Activated CD8-positive, alpha-beta memory T cell treated with anti-CD3 and anti-CD28 coated beads, Interleukin-2, amount 50 U/mL, for 48 hours (primary cell): ENCODE measurements at places on chromosomes 1 and 21.

- DNase-seq, result no peak
Measured at GRCh38 chr1:9454494-9455066, 84.7 kb upstream of the SLC25A33 start.

GRCh38 chr1:106080608-106081325, 975.7 kb upstream of the PRMT6 start:
- DNase-seq, result no peak

GRCh38 chr1:43551396-43551888, 20.8 kb downstream of the PTPRF start:
- DNase-seq, result no peak

- no peak for DNase-seq
Measured at GRCh38 chr1:160109686-160110085, 5.9 kb upstream of the ATP1A2 start.

- DNase-seq, result no peak
Measured at GRCh38 chr1:220325306-220325995, 53.2 kb upstream of the RAB3GAP2 start.

- DNase-seq, result no peak
Measured at GRCh38 chr1:58885998-58886397, 102.2 kb upstream of the JUN start.

- no peak for DNase-seq
Measured at GRCh38 chr1:247298701-247299100, 33.0 kb downstream of the ZNF496 start.

DNA sequence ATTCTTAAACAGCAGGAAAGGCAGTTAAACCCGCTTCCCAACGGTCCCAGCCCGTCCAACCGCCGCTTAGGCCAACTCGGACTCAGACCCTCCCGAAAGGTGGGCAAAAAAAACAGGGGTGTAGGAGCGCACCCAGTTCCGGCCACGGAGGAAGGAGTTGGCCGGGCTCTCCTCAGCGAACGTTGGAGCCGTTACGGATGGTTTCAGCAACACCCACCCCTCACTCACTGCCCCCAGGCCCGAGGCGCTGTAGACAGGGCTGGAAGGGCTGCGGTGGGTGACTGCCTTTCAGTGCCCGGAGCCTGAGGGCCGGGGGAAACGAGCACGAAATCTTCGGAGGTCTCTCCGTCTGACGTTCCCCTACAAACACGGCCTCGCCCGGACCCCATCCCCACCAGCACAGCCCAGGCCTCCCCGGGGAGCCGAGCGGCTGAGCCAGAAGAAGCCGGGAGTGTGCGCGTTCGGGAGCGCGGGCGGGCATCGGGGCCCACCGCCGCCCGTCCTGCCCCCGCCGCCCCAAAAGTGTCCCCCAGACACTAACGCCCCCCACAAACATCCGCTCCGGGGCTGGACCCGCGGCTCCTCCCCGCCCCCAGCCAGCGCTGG, 1.3 kb downstream of the KDM5B start:
- DNase-seq, result peak; percentile 70

DNA sequence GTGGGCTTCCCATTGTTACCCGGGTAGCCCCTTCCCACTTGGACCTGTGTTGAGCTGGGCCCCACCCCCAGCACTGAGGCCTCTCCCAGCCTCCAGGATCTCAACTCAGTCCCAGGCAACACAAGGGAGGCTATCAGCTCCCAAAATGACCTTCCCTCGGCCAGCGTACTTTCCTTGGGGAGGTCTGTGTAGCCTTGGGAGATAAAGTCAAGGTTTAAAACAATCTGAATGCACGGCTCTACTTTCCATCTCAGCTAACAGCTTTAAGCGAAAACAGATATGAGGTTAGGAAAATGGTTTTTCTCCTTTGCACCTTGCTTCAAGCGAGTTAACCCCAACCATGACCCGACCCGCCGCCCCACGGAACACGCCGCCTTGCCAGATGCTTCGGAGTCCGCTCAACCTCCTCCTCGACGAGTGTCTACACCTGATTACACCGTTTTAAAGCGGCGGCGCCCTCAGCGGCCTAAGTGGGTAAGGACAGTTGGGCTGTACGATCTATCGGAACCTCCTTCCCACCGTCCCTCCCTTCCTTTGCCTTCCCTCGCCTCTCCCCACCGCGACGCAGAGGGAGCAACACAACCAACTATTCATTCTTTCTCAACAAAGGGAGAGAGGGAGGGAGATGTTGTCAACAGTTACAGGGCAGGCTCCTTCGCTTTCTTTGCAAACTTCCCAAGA, 1.1 kb downstream of the BCAR3 start:
- peak; percentile 76 for DNase-seq

DNA sequence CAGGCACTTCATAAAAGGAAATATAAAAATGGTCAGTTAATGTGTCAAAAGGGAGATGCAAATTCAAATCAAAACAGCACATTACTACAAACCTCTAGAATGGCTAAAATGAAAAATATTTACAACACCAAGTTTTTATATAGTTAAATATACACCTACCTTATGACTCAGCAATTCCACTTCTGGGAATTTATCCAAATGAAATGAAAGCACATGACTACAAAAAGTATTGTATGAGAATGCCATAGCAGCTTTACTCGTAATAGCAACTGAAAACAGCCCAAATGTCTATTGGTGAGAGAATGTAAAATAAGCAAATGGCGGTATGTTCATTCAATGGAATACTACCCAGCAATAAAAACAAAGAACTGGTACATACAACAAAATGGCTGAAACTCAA, 175.8 kb upstream of the SPAG17 start:
- no peak for DNase-seq

DNA sequence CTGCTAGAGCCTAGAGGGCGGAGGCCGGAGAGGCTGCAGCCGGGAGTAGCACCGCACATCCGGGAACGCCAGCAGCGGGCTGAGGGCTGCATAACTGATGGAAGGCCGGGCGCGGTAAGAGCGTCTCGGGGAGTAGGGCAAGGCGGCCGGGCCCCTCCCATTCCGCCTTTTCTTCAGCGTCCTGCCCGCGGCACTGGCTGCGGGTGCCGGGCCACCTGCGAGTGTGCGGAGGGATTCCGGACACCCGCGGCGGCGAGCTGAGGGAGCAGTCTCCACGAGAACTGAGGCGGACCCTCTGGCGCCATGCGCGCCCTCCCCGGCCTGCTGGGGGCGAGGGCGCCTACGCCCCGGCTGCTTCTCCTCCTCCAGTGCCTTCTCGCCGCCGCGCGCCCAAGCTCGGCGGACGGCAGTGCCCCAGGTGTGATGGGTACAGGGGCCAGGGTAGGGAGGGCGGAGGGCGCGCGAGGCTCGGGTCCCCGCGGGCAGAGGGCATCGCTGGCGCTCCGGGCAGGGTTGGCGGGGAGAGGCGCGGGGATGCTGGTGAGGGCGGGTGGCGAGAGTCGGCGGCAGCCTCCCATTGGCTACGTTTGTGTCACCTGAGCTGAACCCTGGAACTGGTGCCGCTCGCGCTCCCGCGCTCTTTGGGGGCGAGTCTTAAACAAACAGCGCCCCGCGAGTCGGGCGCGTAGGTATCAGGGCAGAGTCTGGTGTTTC, 334.4 kb downstream of the SRGAP2C start:
- DNase-seq, result peak; percentile 89

DNA sequence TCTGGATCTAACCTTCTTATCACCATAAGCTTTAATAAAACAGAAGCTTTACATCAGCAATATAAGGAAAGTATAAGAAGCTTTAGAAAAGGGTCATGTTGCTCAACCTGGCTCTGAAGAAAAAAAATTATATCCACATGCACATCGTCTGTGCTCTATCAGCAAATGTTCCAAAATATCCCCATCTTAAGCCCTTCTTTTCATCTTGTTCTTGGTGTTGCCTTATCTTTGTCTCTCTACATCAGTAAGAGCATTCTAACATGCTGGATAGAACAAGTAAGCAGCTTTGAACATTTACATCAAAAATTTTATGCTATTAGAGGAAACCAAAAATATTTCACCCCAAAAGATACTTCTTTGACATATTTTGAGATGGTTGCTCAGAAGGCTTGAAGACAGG, 157.8 kb upstream of the SNX7 start:
- DNase-seq, result no peak

- DNase-seq, result no peak
Measured at GRCh38 chr1:196557797-196558196, 50.4 kb downstream of the KCNT2 start.

- peak; percentile 26 for DNase-seq
Measured at GRCh38 chr21:45859041-45859761, 122.4 kb upstream of the COL6A1 start.

- no peak for DNase-seq
Measured at GRCh38 chr1:165371588-165372225, 15.2 kb upstream of the LMX1A start.

DNA sequence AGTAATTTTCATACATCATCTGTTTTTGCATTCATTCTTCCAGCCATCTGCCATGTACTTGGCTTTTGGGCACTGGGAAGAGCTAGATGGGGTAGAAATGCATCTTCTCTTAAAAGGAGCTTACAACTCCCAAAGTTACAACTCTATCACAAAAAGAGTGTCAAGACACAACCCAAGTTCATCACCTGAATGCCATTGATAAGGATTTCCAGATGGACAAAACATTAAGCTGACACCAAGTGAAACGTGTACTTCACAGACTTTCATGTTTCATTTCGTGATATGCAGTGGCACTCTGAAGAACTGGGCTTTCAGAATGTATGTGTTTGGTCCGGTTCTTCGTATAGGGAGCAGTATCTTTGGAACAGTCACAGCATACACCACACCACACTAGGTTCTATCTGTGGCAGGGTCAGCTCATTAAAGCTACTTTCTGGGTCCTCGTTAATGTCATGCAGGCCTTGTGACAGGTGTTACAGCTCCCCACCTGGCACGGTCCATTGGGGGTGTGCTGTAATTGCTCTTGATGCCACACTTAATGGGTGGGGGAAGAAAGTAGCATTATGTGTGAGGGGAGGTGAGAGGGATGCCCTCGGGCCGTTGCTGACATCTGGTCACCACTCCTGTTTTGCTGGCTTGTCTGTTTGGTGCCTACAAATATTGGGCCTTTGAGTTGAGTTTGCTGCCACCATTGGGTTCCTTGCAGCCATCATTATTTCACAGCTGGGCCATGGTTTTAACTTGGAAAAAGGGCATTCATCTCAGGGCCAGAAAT, 164.9 kb downstream of the NFIA start:
- no peak for DNase-seq

- no peak for DNase-seq
Measured at GRCh38 chr1:228277491-228278431, 69.9 kb downstream of the OBSCN start.

- DNase-seq, result no peak
Measured at GRCh38 chr1:154213274-154213673, 7.1 kb upstream of the CFAP141 start.

- DNase-seq, result no peak
Measured at GRCh38 chr1:48036710-48037355, 39.6 kb upstream of the TRABD2B start.

DNA sequence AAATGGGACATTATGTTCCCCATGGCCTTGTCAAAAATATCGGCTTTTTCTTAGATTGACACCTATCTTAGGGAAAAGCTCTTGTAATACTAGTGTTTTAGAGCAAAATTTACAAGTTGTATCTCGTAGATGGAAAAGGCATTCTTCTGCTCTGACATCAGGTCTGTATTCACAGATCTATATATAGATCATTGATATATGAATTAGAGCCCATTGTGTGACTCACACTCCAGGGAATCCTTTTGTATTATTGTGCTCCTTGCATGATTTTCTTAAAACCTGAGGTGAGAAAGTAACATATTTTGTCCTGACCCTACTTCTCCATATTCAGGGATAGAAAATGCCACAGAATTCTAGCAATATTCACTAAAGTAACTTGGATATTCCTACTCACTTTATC, 1160.8 kb upstream of the B3GALT2 start:
- DNase-seq, result no peak

- no peak for DNase-seq
Measured at GRCh38 chr1:204296431-204296988, 63.2 kb downstream of the PLEKHA6 start.

DNA sequence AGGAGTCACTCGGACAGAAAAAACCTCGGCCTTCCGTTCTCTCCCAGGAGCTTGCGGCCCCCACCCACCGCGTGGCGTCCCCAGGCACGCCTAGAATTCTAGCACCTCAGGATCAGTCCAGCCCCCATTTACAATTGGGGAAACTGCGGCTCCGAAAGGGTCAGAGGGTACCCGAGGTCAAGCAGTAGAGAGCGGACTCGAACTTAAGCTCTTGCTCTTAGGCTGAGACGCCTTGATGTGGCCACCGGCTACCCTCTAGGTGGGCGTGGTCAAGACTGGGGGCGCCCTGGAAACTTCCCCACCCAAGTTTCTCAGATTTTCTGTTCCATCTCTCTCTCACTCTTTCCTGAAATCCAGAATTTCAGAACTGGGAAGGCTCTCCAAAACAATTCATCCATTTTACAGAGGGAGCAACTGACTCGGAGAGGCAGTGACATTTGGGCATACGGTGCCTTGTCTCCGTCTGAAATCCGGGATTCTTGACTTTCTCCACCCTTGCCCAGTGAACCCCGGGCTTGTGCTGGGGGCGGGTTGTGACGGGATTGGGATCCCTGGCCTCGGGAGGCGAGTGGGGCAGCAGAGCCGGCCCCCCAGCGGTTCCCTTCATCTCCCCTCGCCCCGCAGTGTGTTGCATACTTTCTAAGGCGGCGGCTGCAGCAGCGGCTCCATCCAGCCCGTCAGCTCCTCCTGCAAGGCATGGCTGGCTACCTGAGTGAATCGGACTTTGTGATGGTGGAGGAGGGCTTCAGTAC, 777 bp downstream of the AZIN2 start:
- DNase-seq, result no peak

DNA sequence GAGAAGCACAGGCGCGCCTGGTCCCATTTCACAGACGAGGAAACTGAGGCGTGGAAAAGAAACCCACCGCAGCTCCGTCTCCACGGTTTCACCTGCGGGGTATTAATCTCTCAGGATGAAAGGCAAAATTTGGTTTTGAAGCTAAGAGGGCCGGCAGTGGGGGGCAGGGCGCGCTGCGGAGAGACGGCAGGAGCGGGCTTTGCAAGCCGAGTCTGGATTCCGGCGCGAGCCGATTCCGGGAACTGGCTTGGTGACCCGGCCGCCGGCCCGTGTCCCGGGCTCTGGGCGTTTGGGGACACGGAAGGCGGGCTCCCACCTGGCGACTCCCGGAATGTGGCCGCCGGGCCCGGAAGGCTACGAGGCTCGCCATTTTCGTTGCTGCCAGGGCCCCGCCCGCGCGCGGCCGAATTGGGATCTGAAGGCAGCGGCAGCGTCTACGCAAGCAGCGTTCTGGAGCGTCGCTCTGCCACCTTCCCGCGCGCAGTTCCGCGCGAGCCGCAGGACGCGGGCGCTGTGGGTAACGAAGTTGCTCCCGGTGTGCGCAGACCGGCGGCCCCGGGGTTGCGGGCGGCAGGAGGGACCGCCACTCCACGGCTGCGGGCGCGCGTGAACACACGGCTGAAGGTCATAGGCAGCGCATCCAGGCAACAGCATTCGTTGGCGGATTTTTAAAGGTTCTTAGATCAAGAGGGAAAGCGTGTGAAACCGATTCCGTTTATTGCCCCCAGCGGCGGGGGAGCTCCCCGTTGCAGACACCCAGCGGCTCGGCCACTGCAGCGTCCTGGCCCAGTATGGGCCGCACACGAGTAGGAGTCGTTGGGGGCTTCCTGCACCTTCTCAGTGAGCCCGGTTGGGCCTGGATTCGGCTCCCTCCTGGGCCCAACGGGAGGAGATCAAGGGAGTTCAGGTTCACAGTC, 5.4 kb upstream of the PRDM16 start:
- no peak for DNase-seq
